ENCODE measurements at places on chromosomes 5 and 9.
A peak's percentile ranks its signal among the peaks of the same experiment; 100 is the strongest.

- no peak for DNase-seq
These were observed 2.0 kb downstream of the PCDHGA11 start for GRCh38 chr5:141422742-141423291.

- no peak for DNase-seq
These were observed 12.5 kb downstream of the WDR70 start for GRCh38 chr5:37391591-37391990.

DNA sequence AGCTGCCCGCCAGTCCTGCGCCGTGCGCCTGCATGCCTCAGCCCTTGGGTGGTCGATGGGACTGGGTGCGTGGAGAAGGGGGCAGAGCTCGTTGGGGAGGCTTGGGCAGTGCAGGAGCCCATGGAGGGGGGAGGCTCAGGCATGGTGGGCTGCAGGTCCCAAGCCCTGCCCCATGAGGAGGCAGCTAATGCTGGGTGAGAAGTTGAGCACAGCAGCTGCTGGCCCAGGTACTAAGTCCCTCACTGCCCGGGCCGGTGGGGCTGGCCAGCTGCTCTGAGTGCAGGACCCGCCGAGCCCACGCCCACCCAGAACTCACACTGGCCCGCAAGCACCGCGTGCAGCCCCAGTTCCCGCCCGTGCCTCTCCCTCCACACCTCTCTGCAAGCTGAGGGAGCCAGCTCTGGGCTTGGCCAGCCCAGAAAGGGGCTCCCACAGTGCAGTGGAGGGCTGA lies 764.3 kb upstream of the TYRP1 start:
- no peak for DNase-seq

- DNase-seq = no peak
These were observed 89.1 kb upstream of the COL5A1 start for GRCh38 chr9:134552349-134552990.

DNA sequence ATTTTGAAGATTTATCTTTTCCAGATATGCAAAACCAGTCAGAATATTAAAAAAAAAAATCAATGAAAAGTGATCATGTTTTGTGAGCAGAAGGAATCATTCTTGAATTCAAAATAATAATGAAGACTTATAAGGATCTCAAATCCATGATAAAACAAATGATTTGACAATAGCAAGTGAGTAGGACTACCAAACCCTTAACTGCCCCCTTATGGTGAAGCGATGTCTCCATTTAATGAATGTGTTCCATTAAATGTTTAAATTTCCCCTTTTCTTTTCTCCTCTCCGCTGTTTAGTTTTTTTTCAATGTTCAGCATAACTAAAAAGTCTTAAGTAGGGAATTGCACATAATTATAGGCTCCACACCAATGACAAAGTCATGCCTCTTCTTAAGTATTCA lies 12.2 kb upstream of the MARCHF3 start:
- DNase-seq = no peak

GRCh38 chr9:111943200-111943599 lies 46.6 kb downstream of the UGCG start:
- no peak for DNase-seq

- peak; percentile 60 for DNase-seq
These were observed 2.0 kb upstream of the CCL27 start for GRCh38 chr9:34664281-34665066.

DNA sequence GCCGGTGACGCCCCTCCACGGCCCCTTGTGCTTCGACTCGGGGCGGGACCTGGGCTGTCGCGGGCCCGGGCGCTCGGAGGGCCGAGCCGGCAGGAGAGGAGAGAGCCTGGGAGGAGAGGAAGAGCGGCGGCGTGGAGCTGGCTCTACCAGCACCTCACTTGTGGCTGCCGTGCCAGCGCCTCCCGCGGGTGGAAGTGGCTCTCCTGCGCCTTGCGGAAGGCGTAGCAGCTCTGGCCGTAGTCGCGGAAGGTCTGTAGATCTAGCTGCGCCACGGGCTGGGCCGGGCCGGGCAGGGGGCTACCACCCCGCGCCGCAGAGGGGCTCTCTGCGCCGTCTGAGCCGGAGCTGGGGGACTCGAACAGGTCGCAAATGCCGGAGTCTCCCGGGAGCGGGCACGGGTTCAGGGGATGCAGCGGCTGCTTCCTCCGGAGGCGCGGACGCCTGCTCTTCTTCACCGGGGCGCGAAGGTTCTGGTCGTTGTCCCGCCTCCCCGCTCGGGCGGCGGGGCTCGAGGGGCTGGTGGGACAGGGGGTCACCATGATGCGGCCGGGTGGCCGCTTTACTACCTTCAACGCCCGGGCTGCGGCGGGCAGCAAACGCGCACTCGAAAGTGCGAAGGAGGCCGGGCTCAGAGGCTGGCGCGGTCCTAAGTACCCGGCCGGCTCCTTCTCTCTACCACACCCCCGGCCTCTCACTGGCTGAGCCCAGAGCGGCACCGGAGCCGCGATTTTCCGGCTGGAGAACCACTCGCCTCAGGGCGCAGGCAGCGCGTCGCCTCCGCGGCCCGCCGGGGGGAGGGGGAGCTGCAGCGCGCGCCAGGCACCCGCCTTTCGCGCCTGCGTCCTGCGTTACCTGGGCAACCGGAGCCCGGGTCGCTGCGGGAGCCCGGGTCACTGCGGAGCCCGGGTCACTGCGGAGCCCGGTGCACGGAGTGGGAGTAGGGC lies at the start of gene CCNO:
Gene CCNO, minus strand, starts transcription at position 624 of the 944 bp plus-strand sequence. Its CDS starts 85 bp downstream, at position 539.
- no peak for DNase-seq

DNA sequence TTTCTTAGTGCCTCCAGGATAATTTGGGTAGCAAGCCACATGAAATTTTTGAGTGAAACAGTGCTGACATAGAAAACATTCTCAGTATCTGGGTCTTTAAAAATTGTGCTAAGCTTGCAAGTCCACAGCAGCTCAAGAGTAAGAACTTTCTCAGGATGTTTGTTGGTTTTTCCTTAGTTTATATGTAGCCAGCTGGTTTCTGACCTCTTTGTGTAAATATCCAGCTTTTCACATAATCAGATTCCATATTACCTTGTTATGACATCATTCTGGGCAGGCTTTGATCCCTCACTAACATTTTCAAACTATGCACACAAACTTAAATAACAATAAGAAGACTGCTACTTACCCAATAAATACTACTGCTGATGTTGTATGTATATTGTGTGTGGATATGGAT lies 82.9 kb upstream of the VCAN start:
- no peak for DNase-seq

DNA sequence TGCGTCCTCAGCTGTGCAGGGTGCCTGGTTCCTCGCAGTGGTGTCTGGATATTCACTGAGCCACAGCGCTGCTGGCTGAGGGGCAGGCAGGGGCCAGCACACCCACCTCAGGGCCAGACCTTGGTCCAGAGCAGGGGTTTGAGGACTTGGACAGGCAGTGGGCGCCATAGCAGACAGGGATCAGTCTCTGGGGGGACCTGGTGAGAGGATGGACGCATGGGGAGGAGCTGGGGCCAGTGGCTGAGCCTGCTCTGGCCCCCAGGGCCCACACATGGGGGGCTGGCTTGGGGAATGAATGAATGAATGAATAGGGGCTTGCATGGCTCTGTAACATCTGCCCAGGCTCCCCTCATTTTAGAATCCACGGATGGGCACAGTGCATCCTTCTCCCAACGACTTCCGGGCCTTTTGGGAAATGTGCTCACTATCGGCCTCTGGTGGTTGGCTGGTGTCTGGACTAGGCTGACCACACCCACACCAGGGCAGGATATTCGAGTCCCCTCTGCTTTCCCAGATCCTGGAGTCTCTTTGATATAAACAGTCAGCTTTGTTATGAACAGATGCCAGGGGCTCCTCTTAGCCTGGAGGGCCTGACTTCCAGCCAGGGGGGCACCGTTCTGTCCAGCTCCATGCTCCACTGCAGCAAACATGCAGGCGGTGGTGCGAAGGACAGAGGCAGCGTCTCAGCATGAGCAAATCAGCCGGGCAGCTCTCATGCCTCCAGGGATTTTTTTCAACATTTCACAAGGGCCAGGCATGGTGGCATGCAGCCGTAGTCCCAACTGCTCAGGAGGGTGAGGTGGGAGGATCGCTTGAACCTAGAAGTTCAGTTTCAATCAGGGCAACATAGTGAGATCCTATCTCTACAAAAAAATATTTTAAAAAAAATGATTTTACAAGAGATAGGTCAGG lies 62.6 kb downstream of the NEK6 start:
- peak; percentile 38 for DNase-seq

GRCh38 chr5:17186256-17186655 lies 31.2 kb upstream of the BASP1 start:
- DNase-seq = no peak

- no peak for DNase-seq
These were observed 602 bp upstream of the ACTL7A start for GRCh38 chr9:108861464-108861863.

DNA sequence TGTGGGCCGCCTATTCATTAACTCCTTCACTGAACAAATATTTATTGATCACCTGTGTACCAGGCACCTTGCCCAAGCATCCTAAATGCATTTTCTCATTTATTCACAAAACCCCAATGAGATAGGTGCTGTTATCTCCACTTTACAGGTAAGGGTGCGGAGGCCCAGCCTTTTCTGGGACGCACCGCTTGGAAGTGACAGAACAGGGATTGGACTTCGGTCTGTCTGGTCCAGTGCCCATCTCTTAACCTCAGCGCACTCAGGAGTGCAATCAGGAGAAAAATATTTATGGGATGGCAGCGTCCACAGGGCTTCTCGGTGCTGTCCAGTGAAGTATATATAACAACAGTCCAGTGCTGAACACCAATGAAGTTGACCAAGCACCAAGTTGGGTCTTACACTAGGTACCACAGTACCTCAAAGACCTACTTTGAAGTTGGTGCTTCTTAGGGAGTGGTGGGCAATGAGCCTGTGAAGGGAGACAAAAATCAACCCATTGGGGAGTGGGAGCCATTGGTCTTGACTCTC lies 18.9 kb upstream of the GARNL3 start:
- no peak for DNase-seq

DNA sequence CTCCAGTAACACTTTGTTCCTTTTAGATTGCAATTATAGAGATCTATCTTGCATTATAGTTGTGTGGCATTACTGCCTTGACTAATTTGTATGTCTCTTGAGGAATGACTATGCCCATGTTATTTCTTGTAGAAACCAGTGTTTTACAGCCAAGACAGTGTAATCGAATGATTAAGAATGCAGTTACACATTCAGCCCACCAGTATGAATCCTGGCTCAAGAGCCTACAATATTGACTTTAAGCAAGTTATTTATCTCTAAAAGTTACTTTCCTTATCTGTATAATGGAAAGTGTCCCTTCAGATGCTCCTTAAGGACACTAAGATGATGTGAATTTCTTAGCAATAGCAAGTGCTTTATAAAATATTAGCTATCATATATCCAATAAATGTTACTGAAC lies 9.7 kb upstream of the SNX24 start:
- no peak for DNase-seq

DNA sequence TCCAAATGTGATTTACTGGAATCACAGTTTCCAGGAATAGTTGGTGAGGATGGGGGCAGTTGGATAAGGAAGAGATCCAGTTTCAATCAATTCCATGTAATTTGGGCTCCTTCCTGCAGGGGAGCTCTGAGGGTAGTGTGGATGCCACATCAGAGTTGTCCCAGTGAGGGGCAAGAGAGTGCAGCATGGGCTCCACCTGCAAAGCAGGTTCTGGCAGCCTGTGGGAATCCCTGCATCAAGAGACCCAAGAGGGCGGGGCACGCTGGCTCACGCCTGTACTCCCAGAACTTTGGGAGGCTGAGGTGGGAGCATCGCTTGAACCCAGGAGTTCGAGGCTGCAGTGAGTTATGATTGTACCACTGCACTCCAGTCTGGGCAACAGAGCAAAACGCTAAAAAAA lies 188.5 kb downstream of the CACNA1B start:
- no peak for DNase-seq

DNA sequence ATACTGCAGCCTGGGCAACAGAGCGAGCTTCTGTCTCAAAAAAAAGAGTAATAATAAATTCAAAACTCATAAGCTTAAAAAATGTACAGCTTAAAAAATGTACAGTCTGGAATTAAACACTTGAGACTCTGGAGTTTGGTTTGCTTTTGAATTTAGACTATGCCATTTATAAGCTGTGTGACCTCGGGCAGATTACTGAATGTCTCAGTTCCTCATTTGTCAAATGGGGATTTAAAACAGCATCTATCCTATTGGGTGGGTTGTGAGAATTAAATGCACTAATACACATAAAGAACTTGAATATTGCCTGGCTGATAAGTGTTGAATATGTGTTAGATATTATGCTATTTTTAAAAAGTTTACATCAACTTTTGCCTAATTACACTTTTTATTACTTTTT lies 98.4 kb downstream of the SCAMP1 start:
- no peak for DNase-seq

- no peak for DNase-seq
These were observed 87.5 kb downstream of the CHSY3 start for GRCh38 chr5:129991780-129992179.

DNA sequence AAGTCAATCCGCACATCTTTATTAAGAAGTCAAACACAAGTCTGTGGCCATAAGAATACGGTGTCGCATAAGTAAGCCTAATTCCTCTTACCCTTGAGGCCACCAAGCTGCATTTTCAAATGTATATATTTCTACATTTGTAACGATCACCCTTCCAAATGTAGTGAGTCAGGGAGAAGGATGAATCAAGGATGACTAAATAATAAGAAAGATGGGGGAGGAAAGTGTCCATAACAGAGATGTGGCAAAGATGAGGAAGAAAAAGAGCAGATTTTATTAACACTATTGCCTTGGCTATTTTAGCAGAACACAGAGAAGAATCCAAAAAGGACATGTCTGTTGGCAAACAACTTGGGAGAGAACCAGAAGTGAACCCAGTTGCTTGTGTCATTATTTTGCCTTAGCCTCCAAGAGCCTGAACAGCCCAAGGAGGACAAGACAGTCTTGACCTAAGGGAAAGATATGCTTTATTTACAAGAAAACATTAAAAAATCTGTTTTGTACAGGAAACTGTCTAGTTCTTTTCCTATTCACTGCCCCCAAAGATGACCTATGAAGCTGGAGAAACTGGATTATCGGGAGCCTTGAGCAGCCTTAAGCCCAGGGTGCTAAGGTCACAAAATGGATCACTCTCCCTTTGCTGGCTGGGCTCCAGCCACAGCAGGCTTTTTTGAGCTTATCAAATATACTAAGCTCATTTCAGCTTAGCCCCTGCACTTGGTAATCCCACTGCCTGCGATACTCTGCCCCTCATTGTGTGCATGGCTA lies 101.5 kb downstream of the PLCXD3 start:
- no peak for DNase-seq

- DNase-seq = no peak
These were observed 9.9 kb downstream of the NRG2 start for GRCh38 chr5:140033037-140033760.

GRCh38 chr5:139062910-139063663 lies 135.1 kb downstream of the SIL1 start:
- DNase-seq = no peak

DNA sequence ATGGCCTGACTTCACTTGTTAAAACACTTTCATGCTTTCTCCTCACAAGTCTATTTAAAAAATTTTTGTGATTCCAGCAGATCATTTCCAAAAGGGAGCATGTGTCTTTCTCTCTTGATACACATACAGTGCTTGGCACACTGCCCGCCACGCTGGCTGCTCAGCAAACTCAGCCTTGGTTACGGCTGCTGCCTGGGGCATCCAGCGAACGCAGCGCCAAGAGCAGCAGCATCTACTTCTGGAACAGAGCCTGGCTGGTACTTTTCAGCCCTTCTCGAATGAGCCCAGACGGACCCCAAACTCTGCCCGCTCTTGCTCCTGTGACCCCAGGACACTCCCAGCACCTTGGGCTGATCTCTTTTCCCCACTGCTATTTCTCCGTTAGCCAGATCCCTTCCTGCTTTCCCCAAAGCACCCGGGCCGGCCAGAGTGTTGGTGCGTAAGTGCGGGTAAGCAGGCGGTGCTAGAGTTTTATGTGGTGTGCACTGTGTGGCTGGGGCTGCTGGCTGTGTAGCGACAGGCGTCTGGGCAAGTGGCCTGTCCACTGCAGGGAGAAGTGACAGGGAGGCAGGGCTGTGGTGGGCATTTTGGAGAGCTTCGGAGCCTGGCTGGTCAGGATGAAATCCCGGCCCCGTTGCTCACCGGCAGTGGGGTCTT lies 73.2 kb downstream of the SH3PXD2B start:
- no peak for DNase-seq
